Activated naive CD8-positive, alpha-beta T cell treated with anti-CD3 and anti-CD28 coated beads for 36 hours (primary cell): ENCODE measurements at places on chromosomes 5 and 9. TPM values are rescaled to one million over a fixed set of nuclear protein-coding genes. Genes with fewer than 3 reads are reported as not detected.

The CA9 gene
- 2.7 TPM for total RNA-seq

GRCh38 chr5:140408750-140409241, 7.2 kb downstream of the ANKHD1 start:
- no peak overlapping the region for H3K27ac ChIP-seq
- H3K4me1 ChIP-seq: peaks cover 35% of the 10 kb centered on the region
- H3K27me3 ChIP-seq: no peaks in the 10 kb centered on the region

DNA sequence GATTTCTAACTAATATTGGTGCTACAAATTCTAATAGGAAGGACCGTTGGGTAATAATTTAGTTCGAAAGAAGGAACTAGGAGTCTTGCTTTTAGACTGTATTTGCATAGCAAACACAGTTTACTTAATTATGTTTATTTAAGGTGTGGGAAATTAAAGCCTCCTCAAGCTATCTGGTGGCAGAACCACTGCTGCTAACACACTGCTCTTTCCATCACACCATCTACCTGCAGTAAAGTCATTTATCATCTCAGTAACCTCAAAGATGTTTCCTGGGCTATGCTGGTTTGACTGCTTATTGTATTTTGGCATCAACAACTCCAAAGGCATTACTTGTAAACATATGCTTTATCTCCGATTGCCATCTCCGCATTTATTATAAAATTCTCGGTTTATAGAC, 114.3 kb downstream of the DEPDC1B start:
- H3K36me3 ChIP-seq: no peaks in the 10 kb centered on the region
- no peak for DNase-seq
- peaks cover 4% of the 10 kb centered on the region for H3K27me3 ChIP-seq

DNA sequence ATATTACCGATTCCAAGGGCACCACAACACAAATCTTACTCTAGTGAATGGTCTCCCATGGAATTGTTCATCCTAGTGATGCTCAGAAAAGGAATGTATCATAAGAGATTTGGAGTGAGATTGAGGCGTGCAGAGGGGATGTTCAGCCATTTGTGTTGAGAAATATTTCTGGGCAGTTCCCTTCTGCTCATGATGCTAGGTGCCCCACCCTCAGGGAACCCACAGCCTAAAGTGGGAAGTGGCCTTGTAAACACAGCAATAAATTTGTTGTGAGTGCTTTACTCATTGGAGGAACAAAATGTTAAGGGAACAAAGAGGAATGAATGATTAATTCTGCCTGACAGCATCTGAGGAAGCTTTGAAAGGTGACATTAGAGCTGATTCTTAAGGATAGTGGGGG, 129.9 kb downstream of the TLE4 start:
- H3K36me3 ChIP-seq: peaks cover 22% of the 10 kb centered on the region
- no peaks in the 10 kb centered on the region for H3K27me3 ChIP-seq
- no peak overlapping the region for H3K4me3 ChIP-seq
- H3K4me1 ChIP-seq: peaks cover 27% of the 10 kb centered on the region
- no peak overlapping the region for H3K27ac ChIP-seq
- DNase-seq: no peak
